ENCODE measurements at places on chromosomes 12 and 14.

- no peak overlapping the region for H3K27ac ChIP-seq
- no peak for DNase-seq
- peaks cover 5% of the 10 kb centered on the region for H3K4me1 ChIP-seq
- H3K36me3 ChIP-seq, result no peaks in the 10 kb centered on the region
- H3K27me3 ChIP-seq, result no peaks in the 10 kb centered on the region
These were observed 318.1 kb downstream of the AEBP2 start for GRCh38 chr12:19757317-19757877.

DNA sequence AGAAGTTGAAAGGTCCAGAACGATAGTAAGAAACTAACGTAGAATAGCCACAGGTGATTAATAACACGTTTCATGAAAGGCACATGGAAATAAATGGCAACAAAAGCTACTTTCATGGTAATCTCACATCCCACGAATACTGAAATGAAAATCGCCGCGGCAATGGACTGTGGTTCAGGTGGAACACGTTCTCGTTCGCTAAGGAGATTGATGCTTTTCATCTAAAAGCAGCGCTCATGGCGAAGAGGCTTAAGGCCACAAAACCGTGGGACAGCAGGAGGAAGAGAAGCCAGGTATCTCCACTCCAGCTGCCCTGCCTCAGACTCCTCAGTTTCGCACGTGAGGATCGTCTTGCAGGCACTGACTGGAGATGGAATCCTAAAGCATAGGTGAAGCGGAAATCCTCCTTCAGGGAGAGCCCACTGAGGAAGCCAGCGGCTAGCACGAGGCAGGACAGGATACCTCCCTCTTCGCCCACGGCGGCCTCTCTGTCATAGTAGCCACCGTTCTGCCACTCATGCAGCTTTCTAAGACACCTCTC is 696 bp upstream of the GPHN start:
- peak overlapping the region; percentile 92 for H3K27ac ChIP-seq
- H3K27me3 ChIP-seq, result peaks cover 31% of the 10 kb centered on the region
- DNase-seq, result no peak
- H3K4me1 ChIP-seq, result peaks cover 27% of the 10 kb centered on the region
- no peaks in the 10 kb centered on the region for H3K36me3 ChIP-seq

DNA sequence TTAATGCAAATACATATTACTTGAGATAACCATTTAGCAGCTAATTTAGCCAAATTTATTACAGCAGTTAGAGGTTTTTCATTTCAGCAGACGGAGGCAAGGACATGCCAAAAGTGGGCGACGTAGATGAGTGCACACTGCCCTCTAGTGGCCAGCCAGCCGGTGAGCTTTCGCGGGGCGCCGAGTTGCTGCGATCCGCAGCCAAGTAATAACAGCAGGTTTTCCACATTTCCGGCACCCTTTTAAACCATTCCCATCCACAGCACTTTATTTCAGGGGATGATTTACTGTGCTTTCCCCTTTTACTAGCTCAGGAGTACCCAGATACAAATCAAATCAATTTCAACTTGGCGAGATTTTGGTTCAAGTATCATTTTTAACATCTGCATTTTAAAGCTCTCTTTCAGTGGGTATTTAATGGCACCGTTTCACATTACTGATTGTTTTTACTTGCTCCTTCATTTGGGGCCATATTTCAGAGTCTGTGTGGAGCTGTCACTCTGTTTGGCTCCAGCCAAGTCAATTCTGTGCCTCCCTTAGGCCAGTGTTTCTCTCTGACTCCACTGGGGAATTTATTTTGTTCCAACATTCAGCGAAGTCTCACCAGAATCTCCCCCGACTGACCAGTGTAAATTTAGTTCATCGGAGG is 158.0 kb downstream of the EGLN3 start:
- H3K4me1 ChIP-seq, result peaks cover 23% of the 10 kb centered on the region
- peaks cover 46% of the 10 kb centered on the region for H3K27me3 ChIP-seq
- peak overlapping the region; percentile 76 for H3K4me3 ChIP-seq
- no peak overlapping the region for H3K27ac ChIP-seq
- no peaks in the 10 kb centered on the region for H3K36me3 ChIP-seq

- no peak overlapping the region for H3K27ac ChIP-seq
- H3K36me3 ChIP-seq, result peaks cover 58% of the 10 kb centered on the region
- no peak for DNase-seq
- no peaks in the 10 kb centered on the region for H3K27me3 ChIP-seq
- peaks cover 21% of the 10 kb centered on the region for H3K4me1 ChIP-seq
- H3K4me3 ChIP-seq, result no peak overlapping the region
These were observed 10.3 kb downstream of the GPX2 start for GRCh38 chr14:64932231-64932630.

GRCh38 chr12:62003701-62004100 is 256.5 kb upstream of the USP15 start:
- H3K36me3 ChIP-seq, result no peaks in the 10 kb centered on the region
- no peak for DNase-seq
- no peak overlapping the region for H3K27ac ChIP-seq
- no peaks in the 10 kb centered on the region for H3K27me3 ChIP-seq
- H3K4me3 ChIP-seq, result no peak overlapping the region
